ENCODE measurements at places on chromosomes 1 and 21.

- DNase-seq, result no peak
Observed at GRCh38 chr1:88060750-88061491, 623.2 kb upstream of the PKN2 start.

DNA sequence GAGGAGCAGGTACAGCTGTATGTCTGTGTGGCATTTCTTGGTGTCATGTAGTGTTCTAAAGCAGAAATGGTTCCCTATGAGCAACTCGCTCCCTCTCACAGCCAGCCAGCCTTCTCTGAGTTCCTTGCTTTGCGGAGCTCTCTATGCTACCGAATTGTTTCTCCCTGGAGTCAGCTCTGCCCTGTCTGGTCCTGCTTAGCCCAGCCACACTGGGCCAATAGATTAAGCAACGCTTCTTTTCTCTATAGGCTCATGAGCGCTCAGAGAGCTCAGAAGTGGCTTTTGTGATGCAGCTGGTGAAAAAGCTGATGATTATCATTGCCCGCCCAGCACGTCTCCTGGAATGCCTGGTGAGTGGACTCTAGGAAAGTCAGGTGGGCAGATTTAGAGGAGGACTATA is 113.1 kb downstream of the PIK3R3 start:
- DNase-seq, result peak; percentile 30

DNA sequence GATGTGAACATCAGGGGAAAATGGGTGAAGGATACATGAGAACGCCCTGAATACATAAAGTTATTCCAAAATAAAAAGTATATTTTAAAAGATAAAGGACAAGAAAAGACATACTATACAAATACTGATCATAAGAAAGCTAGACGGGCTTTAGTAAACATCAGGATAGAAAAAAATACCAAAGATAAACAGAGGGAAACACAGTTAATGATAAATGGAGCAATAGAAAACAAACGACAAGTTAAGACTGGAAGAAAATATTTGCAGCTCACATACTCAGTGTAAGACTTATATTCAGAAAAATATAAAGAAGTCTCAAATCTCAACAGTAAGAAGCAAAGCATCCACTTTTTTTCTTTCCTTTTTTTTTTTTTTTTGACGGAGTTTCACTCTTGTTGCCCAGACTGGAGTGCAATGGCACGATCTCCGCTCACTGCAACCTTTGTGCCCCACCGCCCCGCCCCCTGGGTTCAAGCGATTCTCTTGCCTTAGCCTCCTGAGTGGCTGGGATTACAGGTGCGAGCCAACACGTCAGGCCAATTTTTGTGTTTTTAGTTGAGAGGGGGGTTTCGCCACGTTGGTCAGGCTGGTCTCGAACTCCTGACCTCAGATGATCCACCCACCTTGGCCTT is 94.8 kb downstream of the OMA1 start:
- no peak for DNase-seq

GRCh38 chr1:59122527-59122926 is 174.4 kb upstream of the FGGY start:
- no peak for DNase-seq

- DNase-seq, result no peak
Observed at GRCh38 chr1:55224729-55225128, 9.6 kb upstream of the USP24 start.

DNA sequence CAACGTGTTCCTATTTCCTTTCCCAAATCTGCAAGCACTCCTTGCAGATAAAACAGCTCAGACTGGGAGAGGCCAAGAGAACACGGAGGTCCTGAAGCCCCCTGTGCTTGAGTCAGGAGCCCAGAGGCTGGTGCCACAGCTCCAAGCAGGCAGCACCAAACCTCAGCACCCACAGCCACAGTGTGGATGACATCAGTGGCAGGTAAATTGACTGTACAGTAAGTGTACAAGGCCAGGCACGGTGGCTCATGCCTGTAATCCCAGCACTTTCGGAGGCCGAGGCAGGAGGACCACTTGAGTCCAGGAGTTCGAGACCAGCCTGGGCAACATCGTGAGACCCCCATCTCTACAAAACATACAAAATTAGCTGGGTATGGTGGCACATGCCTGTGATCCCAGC is 1.9 kb upstream of the COL6A1 start:
- DNase-seq, result no peak

DNA sequence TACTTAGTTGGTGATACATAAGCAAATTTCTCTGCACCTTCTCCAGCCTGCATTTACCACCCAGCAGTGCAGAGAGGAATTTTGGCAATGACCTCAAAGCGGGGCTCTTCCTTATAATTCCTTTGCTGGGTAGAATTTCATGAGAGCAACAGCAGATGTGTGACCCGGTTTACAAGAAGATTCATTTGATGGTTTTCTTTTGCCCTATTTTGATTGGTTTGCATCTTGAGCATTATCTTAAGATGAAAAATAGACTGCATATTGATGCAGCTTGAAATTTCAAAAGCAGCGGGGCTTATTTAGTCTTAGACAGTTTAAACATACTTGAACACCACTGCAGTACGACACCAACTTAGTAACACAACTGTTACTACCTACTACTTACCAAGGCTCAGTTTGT is 378.9 kb downstream of the TTLL7 start:
- no peak for DNase-seq

- no peak for DNase-seq
Observed at GRCh38 chr1:226618380-226618779, 69.8 kb downstream of the STUM start.

DNA sequence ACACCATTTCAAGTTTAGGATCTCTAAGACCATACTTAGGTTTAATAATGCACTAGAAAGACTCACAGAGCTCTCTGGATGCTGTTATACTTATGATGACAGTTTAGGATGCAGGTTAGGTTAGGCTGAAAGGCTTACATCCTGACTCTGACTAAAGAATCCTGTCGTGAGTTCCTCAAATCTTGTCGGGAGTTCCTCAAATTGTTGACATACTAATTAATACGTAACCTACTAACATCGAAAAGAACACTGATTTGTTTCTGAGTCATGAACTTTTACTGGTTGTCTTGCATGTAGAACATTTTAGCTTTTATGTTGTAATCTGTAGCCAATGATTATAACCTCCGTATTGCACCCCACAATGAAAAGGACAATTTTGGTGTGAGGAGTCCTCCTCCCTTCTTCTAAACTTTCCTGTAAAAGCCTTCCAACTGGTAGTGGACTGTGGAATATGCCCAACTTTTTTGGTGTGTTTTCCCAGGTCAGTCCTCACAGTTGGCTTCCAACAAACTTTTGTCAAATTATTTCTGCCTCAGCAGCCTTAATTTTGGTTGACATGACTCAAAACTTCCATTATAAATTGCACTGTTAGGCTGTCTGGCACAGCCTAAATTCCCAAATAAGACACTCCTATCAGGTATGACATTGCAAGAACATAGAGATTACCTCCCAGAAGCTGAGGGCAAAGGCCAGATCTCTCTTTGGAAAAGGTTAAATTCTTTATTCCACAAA is 107.9 kb upstream of the PALMD start:
- DNase-seq, result no peak

- DNase-seq, result no peak
Observed at GRCh38 chr1:201215531-201216357, 25.1 kb downstream of the IGFN1 start.

DNA sequence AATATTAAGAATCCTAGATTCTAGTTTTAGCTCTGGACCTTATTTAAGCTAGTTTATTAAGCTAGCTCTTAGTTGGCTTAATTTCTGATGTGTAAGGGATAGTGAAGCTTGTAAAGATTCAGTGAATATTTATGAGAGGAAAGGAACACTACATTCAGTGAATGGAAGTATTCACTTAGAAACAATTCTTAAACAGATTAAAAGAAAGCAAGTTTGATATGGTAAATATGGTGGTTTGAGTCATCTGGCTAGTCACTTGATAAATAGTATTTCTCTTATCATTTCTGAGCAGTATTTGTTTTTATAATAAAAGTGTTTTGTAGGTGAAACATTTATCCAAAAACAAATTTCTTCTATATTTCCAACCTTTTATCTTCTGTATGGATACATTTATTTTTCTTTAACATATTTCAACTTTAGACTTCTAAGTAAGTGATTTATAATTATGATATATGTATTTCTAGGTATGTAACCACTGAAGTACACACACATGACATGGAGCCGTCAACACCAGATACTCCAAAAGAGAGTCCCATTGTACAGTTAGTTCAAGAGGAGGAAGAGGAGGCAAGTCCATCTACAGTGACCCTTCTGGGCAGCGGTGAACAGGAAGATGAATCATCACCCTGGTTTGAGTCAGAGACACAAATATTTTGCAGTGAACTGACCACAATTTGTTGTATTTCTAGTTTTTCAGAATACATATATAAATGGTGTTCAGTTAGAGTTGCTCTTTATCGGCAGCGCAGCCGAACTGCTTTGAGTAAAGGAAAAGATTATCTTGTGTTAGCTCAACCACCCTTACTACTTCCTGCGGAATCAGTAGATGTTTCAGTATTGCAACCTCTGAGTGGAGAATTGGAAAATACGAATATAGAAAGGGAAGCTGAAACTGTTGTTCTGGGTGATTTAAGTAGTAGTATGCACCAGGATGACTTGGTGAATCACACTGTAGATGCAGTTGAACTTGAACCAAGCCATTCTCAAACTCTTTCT is 55.6 kb downstream of the SUCO start:
- DNase-seq, result no peak
